GM12878 (cell line): ENCODE measurements at places on chromosomes 11 and 22. TPM values are rescaled to one million over a fixed set of nuclear protein-coding genes. Genes with fewer than 3 reads are reported as not detected.

GRCh38 chr11:84671325-84671999, 955.7 kb downstream of the DLG2 start:
- DNase-seq, result no peak
- no peak overlapping the region for H3K4me3 ChIP-seq
- no peaks in the 10 kb centered on the region for H3K27me3 ChIP-seq
- no peaks in the 10 kb centered on the region for H3K36me3 ChIP-seq

DNA sequence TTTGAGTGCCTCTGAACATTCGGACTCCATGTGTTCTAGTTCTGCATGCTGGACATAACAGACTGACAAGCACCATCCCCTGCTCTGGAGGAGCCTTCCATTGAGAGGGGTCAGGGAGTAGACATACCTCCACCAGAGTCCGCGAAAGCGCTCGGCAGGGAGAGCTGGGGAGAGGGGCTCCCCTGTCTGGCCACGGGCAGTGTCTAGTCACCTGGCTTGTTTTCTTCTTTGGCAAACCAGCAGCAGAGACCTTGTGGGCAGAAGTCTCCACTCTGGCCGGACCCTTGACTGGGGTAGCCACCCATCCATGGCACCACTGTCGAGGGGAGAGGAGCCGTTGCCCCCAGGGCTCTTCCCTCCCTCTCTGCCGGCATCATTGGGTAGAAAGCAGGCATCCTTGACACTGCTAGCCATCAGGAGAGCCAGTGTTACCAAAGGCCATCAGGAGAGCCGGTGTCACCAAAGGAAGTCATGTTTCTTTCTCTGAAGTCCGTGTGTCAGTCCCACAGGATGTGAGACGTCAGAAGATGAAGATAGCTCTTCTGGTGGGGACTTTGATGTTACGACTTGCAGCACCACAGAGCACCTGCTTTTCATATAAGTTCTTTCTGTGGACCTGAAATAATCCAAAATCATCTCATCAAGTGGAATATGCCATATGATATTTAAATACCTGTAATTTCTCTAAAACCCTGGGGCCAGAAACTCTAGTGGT, 305.6 kb downstream of the TBC1D22A start:
- peaks cover 4% of the 10 kb centered on the region; the same call in 1 of the 2 replicates for H3K36me3 ChIP-seq
- H3K27me3 ChIP-seq, result no peaks in the 10 kb centered on the region
- no peak for DNase-seq
- no peaks in the 10 kb centered on the region for H3K4me1 ChIP-seq
- H3K27ac ChIP-seq, result no peak overlapping the region
- H3K4me3 ChIP-seq, result no peak overlapping the region

GRCh38 chr11:66905631-66906030, 48.8 kb downstream of the LRFN4 start:
- H3K4me1 ChIP-seq, result no peaks in the 10 kb centered on the region
- no peak overlapping the region for H3K27ac ChIP-seq
- no peaks in the 10 kb centered on the region for H3K36me3 ChIP-seq
- DNase-seq, result no peak

The CLMP gene
- polyA plus RNA-seq, result 0.14 and 0.71 TPM in 2 replicates

The OR52B2 gene
- not detected in 2 replicates for polyA plus RNA-seq

GRCh38 chr11:3617990-3618389, 23.8 kb downstream of the ART5 start:
- H3K36me3 ChIP-seq, result no peaks in the 10 kb centered on the region
- H3K27ac ChIP-seq, result no peak overlapping the region
- no peak for DNase-seq
- H3K4me3 ChIP-seq, result no peak overlapping the region

- H3K27ac ChIP-seq, result no peak overlapping the region
- peaks cover 17% of the 10 kb centered on the region for H3K4me1 ChIP-seq
- H3K27me3 ChIP-seq, result peaks cover 48% of the 10 kb centered on the region
- no peaks in the 10 kb centered on the region for H3K36me3 ChIP-seq
These were observed 2.4 kb upstream of the WNT11 start for GRCh38 chr11:76208438-76209374.

DNA sequence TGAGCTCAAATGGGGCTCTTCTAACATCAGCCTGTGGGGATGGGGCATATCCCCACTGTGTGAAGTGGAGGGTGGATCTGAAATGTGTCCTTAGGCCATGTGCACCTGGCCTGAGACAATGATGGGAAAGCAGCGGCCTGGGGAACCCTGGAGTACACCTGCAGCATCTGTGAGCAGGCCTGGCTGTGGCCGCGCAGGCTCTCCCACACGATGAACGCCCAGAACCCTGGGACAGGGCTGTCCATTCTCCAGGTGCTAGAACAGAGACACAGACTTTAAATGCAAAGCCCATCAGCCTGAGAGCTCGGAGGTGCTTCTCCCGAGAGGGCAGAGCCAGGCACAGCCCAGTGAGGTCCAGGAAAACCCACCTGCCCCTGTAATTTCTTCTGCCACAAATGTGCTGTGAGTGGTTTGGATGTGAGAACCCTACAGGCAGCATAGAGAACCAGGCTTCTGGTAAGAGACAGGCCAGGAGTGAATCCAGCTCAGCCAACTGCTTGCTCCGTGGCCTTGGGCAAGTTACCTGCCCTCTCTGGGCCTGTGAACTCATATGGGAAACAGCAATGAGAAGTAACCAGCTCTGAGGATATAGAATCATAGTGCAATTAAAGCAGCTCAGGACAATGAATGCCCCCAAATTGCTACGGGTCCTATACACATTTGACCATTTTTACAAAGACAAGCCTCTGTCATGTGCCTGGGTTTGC, 167.9 kb downstream of the SHANK2 start:
- no peaks in the 10 kb centered on the region for H3K36me3 ChIP-seq
- H3K4me3 ChIP-seq, result no peak overlapping the region
- H3K27me3 ChIP-seq, result no peaks in the 10 kb centered on the region
- H3K27ac ChIP-seq, result no peak overlapping the region
- no peaks in the 10 kb centered on the region for H3K4me1 ChIP-seq
- DNase-seq, result no peak

GRCh38 chr11:72389116-72389515, 45.2 kb downstream of the CLPB start:
- H3K27ac ChIP-seq, result no peak overlapping the region
- H3K4me3 ChIP-seq, result no peak overlapping the region
- DNase-seq, result no peak

DNA sequence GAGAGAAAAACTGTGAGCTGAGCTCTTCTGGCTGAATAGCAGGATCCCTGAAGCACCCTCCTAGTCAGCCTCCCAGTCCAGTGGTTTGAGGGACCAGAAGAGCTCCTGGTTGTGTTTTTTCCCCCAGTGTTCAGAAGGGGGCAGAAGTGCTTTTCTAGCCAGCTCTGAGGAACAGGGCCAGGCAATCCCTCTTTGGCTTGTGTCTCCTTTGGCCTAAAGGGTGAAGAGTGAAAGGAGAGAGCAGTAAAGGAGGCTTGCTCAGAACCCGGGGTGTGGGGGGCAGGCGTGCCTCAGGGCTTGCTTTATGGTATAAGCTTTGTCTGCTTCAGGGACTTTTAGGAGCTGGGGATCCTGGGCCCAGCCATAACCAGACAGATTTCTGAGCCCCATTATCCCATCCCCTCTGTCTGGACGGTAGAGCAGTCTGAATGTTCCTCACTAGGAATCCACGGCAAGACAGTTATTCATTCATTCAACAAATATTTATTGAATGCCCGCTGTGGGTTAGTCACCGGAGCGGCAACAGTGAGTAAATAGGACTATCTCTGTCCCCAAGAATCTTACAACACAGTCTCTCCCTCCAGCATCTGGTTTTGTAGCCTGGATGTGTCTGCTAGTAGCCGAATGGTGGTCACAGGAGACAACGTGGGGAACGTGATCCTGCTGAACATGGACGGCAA, 14.5 kb downstream of the ACP2 start:
- H3K27ac ChIP-seq, result no peak overlapping the region
- DNase-seq, result no peak
- H3K4me3 ChIP-seq, result no peak overlapping the region
- no peaks in the 10 kb centered on the region for H3K27me3 ChIP-seq
- peaks cover 22% of the 10 kb centered on the region for H3K36me3 ChIP-seq

GRCh38 chr22:48057116-48057835, 1294.8 kb downstream of the TBC1D22A start:
- no peak overlapping the region for H3K4me3 ChIP-seq
- H3K36me3 ChIP-seq, result no peaks in the 10 kb centered on the region
- no peak overlapping the region for H3K27ac ChIP-seq
- H3K4me1 ChIP-seq, result no peaks in the 10 kb centered on the region

The TTC9C gene
- polyA plus RNA-seq, result 48.0 and 48.7 TPM in 2 replicates

The TCN2 gene
- 10.0 and 12.4 TPM in 2 replicates for polyA plus RNA-seq

GRCh38 chr11:3622521-3622920, 19.3 kb downstream of the ART5 start:
- no peak overlapping the region for H3K4me3 ChIP-seq
- H3K4me1 ChIP-seq, result no peaks in the 10 kb centered on the region
- no peaks in the 10 kb centered on the region for H3K27me3 ChIP-seq
- no peak overlapping the region for H3K27ac ChIP-seq
- H3K36me3 ChIP-seq, result no peaks in the 10 kb centered on the region
